NK-92 treated with Interleukin-12 subunit alpha and Interleukin-12 subunit beta, amount 100 ng/mL, for 24 hours (cell line): ENCODE measurements at places on chromosomes 16 and 17.
A peak's percentile ranks its signal among the peaks of the same experiment; 100 is the strongest.

- DNase-seq = no peak
Observed at GRCh38 chr16:48561960-48562393, 48.0 kb downstream of the N4BP1 start.

DNA sequence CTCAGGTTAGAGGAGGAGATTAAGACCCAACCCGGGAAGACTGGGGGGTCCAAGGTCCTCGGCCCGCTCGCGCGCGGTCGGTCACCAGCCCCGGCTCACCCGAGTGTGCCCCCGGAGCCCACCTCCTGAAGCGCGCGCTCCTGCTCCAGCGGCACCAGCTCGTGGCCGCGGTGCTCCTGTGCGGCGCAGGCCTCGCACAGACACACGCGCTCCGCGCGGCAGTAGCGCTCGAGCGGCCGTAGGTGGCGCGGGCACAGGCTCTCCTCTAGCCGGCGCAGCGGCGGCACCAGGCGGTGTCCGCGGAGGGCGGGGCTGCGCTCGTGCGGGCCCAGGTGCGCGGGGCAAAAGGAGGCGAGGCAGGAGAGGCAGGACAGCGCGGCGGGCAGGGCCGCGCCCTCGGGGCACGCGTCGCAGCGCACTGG lies 618 bp downstream of the TRIM47 start:
- no peak for DNase-seq

DNA sequence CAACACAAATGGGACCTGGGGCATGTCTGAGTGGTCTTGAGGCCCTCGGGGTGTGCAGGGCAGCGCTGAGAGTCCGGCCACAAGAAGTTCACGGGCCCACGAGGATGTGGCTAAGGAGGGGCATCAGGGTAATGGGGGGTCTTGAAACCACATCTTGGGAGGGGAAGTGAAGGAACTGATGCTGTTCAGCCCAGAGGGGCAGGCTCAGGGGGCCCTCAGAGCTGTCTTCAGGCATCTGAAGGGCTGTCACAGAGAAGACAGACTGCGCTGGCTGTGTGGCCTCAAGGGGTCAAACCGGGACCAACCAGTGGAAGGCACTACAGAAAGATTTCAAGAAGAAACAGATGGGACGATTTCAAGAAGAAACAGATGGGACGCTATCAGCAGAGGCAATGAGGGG lies 45.1 kb downstream of the ZNF423 start:
- DNase-seq = no peak

DNA sequence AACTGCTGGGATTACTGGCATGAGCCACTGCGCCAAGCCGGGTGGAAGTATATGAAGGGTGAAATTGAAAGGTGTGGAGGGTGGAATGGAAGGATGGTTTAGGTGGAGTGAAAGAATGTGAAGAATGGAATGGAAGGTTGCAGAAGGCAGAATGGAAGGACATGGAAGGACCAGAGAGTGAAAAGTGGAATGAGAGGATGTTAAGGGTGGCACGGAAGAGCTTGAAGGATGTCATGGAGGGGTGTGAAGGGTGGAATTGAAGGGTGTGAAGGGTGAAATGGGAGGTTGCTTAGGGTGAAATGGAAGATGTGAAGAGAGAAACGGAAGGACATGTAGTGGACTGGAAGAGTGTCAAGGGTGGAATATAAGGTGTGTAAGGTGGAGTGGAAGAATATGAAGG lies 16.2 kb downstream of the MIS12 start:
- DNase-seq = no peak

DNA sequence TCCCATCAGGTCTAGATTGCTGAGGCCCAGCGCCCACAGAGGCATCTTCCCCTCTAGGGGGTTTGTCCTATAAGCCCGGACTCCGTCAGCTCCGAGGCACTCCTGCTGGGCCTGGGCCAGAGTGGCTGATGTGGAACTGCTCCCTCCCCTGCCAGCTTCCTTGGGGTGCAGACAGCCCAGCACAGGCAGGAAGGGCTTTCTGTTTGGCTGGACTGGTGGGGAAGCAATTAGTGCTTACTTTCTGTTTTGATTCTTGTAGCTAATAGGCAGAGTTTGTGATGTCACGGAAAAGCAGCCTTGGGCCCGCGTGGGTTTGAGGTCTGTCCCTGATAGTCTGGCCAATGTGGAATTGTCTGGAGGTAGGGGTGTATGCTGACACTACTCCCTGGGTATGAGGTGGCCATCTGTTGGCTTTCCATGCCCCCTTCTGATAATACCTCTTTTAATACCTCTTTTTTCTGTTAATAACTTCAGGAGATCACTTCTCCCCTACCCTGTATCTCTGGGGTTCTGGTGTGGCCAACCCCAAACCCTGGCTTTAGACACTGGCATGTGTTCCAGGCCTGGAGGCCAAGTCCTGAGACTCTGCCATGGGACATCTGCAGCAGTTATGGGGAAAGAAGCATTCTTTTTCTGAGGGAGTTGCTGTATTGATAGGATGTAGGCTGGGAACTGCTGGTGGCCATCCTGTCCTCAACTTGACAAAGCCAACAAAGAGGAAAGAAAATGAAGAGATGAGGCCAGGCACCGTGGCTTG lies 190.9 kb downstream of the RAB11FIP4 start:
- DNase-seq = no peak

- no peak for DNase-seq
Observed at GRCh38 chr17:81250286-81251093, 11.4 kb downstream of the NDUFAF8 start.

DNA sequence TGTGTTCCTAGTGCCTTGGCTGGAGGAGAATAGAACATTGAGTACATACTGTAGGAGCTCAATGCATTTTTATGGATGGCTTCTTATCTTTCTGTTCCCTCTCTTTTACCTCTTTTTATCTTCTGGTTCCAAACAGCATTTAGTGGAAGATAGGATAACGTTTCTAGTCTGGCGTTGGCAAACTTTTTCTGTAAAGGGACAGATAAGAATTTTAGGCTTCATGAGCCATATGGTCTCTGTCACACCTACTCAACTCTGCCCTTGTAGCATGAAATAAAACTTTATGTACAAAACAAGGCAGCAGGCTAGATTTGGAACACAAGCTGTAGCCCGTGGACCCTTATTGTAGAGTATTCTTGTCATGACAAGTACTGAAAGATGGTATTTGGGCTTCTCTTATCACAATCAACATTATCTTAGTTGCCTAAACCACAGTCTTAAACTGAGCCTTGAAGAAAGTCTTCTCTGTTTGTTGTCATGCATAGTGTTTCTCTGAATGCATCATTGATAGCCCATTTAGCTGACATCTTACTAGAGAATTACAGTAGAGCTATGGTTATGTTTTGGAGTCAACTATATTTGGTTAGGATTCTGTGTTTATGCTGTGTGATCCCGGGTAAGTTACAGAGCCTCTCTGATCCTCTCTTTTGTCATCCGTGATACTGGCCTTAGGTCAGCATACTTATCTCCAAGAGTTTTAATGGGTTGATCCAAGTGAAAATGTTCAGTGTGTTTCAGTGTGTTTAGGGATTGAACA lies 80.2 kb downstream of the HS3ST4 start:
- DNase-seq = no peak

DNA sequence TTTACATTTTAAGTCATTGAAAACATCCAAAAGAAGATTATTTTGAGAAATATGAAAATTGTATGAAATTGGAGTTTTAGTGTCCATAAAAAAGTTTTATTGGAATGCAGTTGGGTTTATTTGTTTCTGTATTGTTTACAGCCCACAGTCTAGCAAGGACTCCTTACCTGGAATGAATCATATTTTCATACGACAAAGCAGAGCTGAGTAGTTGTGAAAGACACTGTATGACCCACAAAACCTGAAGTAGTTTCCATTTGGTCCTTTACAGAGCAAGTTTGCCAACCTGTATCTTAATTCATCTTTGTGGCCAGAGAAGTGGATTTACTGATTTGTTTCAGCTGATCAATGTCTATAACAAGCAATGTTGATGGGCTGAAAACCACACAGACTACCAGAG lies 10.3 kb downstream of the CCL18 start:
- no peak for DNase-seq

- DNase-seq = peak; percentile 65
Observed at GRCh38 chr16:1309888-1310831, 724 bp downstream of the UBE2I start.

- no peak for DNase-seq
Observed at GRCh38 chr16:20393801-20394577, 10.5 kb downstream of the PDILT start.

GRCh38 chr17:8152112-8152775 lies at the start of gene PER1:
PER1 (minus strand) TSS chr17:8152404; CDS start chr17:8150706, 1,698 bp downstream.
- no peak for DNase-seq

DNA sequence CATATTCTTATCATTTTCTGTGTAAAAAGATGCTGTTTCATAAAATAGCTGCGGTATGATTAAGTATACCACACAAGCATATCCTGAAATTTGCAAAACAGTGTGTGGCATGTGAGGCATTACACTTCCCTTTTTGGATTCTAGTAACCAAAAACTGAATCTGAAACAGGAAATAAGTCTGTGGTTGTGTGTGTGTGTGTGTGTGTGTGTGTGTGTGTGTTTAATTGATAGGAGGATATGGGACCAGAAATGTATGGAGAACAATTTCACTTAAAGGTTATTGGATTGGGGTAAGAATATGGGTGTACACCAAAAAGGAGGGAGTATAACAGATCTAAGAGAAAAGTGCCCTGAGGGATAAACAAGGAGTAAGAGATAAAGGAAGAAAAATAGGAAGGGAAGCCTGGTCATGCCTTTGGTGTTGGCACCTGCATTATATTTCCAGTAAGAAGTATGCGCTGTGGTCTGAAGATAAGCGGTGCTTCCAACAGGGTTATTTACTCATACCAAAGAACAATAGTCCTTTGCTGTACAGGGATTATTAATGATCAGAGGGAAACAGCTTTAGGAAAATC lies 4.0 kb downstream of the LYRM1 start:
- no peak for DNase-seq

DNA sequence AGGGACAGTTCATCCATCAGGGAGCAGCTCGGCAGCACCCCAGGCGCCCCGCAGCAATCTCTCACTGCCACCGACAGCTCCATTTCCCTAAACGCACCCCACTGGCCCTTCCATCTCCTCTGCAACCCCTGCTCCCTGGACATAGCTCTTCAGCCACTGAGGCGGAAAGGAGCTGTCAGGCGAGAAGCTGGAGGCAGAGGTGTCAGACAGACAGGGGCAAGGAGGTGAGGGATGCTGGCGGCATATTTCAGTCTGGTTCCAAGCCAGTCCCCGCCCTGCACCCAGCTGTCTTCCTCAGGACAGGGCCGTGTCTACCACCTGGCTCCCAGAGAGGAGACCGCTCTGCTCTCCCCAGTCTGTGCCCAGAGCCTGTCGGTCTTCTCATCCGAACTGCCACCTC lies 9.7 kb downstream of the ACLY start:
- DNase-seq = no peak

GRCh38 chr17:9905902-9906301 lies 831 bp upstream of the RCVRN start:
- no peak for DNase-seq

GRCh38 chr17:79647456-79647915 lies 36.6 kb upstream of the RBFOX3 start:
- no peak for DNase-seq

DNA sequence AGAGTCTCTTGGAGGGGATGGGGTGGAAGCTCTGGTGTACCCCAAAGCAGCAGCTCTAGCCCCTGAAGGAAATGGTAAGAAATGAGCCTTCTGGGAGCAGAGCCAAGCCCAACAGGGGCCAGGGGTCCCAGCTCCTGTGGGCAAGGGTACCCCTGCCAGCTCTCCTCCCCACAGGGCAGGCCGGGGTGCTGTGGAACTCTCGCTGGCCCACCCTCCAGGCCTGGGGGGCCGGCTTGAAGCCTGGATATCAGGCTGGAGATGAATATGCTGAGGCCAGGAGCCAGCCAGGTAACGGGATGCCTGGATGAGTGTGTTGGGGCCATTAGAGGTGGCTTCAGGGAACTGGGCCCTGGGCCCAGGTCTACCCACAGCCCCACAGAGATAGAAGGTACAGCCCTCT lies 12.2 kb upstream of the CLDN9 start:
- no peak for DNase-seq

- no peak for DNase-seq
Observed at GRCh38 chr17:78960928-78961327, 18.8 kb downstream of the LGALS3BP start.

GRCh38 chr17:81666342-81667191 lies at the start of the genes CCDC137 and OXLD1:
CCDC137 (plus strand) TSS chr17:81666737; CDS start chr17:81666767, 30 bp downstream.
OXLD1 (minus strand) TSS chr17:81666605; CDS start chr17:81666577, 28 bp downstream.
- DNase-seq = peak; percentile 92
